ENCODE measurements at places on chromosomes 3 and 15.
A peak's percentile ranks its signal among the peaks of the same experiment; 100 is the strongest.

DNA sequence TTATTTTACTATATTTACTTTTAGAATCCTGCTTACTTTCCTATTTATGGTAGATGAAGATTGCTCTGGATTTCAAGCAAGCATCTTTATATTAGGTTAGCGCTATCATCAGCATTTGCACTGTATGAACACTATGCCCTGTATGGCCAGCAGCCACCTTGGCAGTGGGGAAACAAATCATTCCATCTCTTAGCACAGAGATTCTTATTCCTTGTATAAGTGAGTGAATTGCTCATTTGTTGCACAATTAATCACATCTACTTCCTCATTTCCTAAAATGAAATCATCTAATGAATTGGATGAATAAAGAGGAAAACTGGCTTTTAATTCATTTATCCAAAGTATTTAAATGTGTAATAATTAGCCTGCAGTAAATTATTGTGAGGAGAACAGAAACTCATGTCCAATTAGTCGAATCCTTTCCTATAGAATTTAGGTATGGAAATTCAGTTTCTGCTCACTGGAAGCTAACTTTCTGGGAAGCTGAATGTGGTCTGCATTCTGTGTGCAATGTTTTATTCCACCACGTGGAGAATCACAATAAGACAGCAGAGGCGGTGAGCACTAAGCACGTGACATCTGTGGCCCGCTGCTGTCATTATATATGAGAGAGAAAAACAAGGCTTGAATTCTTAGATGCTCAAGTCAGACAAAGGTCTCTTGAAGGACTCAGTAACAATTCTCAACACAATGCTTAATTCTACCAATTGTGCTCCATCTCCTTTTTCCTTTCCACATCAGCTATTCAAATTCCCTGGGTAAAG lies 93.4 kb downstream of the PEX5L start:
- no peaks in the 10 kb centered on the region for H3K36me3 ChIP-seq
- H3K27ac ChIP-seq = no peak overlapping the region
- no peak overlapping the region for H3K4me3 ChIP-seq
- no peaks in the 10 kb centered on the region for H3K4me1 ChIP-seq
- no peak for DNase-seq
- H3K27me3 ChIP-seq = no peaks in the 10 kb centered on the region

DNA sequence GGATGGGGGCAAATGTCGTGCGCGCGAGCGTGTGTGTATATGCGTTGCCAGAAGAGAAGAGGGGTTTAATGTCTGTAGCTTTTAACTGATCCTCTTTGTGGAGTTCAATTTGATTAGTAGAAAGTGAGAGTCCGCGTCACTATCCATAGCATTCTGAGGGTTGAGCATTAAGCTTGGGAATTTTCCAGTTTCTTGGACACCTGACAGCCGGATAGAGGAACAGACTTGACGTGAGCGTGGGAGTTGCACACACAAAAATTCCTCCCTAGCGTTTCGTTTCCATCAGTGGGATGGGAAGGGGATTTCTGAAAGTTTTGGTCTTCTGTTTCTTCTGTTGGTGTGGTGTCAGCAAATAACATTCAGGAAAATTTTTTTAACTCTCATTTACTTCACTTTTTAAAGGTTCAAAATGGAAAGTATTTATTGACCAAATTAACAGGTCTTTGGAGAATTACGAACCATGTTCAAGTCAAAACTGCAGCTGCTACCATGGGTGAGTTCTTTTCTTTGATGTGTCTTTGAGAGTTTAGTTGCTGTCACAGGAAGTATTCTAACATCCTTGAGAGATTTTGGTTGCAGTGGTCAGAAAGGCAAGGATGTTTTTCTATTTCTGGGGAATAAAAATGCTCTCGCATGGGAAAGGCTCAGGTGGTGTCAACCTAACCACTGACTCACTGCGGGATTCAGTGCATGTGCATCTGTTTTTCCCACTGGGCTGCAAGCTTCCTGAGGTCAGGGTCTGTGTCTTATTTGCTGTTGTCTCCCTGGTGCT lies 841 bp downstream of the POGLUT1 start:
- peak overlapping the region; percentile 94 for H3K4me3 ChIP-seq
- no peak for DNase-seq
- H3K4me1 ChIP-seq = peaks cover 25% of the 10 kb centered on the region
- H3K27ac ChIP-seq = peak overlapping the region; percentile 94

DNA sequence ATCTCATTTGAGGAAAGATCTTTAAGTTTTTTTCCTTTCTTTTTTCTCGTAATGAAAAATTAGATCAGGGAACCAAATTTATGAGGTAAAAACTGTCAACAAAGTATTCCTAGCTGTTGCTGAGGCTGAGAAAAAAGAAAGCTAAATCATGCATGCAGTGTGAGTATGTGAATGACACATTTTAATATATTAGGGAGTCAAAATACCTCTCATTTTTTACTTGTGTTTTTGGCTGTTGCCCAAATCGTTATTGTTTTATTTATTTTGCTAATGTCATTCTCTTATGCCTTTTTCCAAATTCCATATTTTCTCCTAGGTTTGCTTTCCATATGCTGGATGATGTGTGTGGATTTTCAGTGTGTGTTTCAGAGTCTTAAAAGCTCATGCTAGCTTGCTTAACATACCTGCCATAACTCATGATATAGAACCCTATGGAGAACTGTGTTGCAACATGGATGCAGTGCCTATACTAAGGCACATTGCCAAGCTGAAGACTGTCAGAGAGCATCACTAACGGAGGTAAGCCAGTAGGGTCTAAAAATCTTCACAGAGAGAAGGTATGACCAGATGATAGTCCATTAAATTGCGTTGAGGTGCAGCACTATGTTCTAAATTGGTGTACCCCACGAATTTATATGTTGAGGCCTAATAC lies 629.5 kb upstream of the KCNMB2 start:
- peaks cover 28% of the 10 kb centered on the region for H3K36me3 ChIP-seq
- no peak overlapping the region for H3K4me3 ChIP-seq
- H3K27me3 ChIP-seq = no peaks in the 10 kb centered on the region
- H3K27ac ChIP-seq = peak overlapping the region; percentile 84
- H3K4me1 ChIP-seq = peaks cover 36% of the 10 kb centered on the region

- H3K36me3 ChIP-seq = no peaks in the 10 kb centered on the region
- no peaks in the 10 kb centered on the region for H3K4me1 ChIP-seq
- DNase-seq = no peak
- no peaks in the 10 kb centered on the region for H3K27me3 ChIP-seq
- H3K4me3 ChIP-seq = no peak overlapping the region
Measured at GRCh38 chr15:88703533-88703932, 64.7 kb downstream of the ISG20 start.

DNA sequence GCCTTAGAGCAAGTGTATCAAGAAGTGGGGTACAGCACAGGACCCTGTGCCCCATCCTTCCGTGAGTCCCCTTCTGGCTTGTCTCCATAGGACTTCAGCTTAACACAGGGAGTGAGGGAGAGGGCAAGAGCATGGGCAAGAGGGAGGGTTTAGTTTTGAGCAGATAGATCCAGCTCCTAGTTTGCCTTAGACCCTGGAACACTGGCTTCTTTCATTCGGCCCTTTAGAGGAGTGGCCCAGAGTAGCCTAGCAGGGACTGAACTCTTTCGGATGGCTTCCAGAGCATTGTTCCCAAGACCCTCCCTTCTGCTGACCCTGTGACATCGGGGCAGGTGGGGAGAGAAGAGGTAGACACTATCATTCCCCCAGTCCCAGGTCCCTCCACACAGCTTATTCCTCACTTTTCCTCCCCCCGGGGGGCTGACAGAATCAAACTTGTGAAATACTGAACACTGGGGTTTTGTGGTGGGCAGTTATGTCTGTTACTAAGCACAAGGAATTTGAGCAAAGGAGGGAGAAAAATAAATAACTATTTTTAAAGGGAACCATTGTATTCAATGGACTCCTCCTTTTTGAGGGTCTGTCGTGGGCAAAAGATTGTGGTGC lies 289.6 kb upstream of the C2CD4B start:
- H3K4me1 ChIP-seq = peaks cover 17% of the 10 kb centered on the region
- H3K36me3 ChIP-seq = peaks cover 6% of the 10 kb centered on the region
- no peak for DNase-seq
- no peak overlapping the region for H3K4me3 ChIP-seq

GRCh38 chr15:58988006-58988785 lies 733 bp downstream of the RNF111 start:
- DNase-seq = peak; percentile 37
- H3K27me3 ChIP-seq = peaks cover 18% of the 10 kb centered on the region
- H3K36me3 ChIP-seq = peaks cover 12% of the 10 kb centered on the region
- peak overlapping the region; percentile 83 for H3K4me3 ChIP-seq

- H3K4me3 ChIP-seq = no peak overlapping the region
- peaks cover 23% of the 10 kb centered on the region for H3K27me3 ChIP-seq
- no peaks in the 10 kb centered on the region for H3K36me3 ChIP-seq
- no peaks in the 10 kb centered on the region for H3K4me1 ChIP-seq
Measured at GRCh38 chr3:193744822-193745684, 152.0 kb downstream of the OPA1 start.

DNA sequence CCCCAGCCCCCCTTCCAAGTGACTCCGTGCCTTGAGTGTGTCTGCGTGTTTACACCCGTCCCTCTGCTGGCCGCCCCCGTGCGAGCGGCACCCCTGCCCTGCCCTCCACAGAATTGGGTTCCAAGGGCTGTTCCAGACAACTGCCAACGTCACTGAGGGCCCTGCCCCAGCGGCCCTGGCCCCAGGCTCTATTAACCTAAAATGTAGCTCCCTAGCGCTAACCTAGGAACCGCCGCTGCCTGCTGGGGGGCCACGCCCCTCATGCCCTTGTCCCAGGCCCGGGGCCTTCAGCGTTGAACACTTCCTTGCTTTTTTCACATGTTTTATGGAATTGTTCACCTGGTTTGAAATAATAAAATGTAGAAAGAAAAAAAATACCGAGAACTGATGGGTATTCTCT lies 10.0 kb upstream of the SEMA3B start:
- DNase-seq = no peak
- H3K4me1 ChIP-seq = peaks cover 5% of the 10 kb centered on the region
- H3K36me3 ChIP-seq = peaks cover 22% of the 10 kb centered on the region
- no peaks in the 10 kb centered on the region for H3K27me3 ChIP-seq
- H3K4me3 ChIP-seq = no peak overlapping the region
- peak overlapping the region; percentile 46 for H3K27ac ChIP-seq

DNA sequence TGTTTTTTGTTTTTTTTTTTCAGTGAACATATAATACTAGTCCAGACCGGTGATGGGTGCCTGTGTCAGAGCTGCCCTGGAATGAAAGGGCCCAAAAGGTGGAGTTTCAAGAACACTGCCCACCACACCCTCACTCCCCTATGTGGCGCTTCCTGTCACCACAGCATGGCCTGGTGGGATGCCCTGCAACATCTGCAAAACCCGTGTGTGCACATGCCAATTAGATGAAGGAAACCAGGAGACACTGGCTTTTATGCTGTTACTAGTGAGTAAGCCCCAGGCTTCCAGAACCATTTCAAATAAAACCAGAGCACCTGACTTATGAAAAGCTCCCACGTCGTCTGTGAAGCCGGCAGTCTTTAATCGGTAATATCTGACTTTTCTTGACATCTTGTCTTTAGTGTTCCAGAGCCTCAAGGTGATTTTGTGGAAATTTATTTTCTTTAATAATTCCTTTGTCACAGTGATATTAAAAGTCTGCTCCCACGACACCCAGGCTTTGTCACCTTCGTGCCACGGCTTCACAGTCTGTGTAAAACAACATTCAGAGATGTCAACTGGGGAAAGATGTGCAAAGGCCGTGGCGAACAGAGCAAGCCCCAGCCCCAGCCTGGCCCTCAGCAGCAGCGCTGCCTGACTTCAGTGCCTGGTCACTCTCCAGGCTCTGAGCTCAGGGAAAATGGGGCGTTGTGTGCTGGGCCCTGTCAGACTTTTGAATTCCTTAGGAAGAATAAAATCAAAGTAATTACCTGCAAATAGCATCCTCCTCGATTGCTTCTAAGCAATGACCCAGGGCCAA lies 6.4 kb downstream of the CFAP92 start:
- H3K36me3 ChIP-seq = no peaks in the 10 kb centered on the region
- no peaks in the 10 kb centered on the region for H3K27me3 ChIP-seq
- no peak overlapping the region for H3K4me3 ChIP-seq
- H3K4me1 ChIP-seq = peaks cover 9% of the 10 kb centered on the region
- H3K27ac ChIP-seq = no peak overlapping the region
- no peak for DNase-seq

GRCh38 chr15:40558952-40559742 lies 5.7 kb downstream of the CCDC32 start:
- peak overlapping the region; percentile 39 for H3K4me3 ChIP-seq
- peak overlapping the region; percentile 93 for H3K27ac ChIP-seq
- peaks cover 19% of the 10 kb centered on the region for H3K4me1 ChIP-seq
- no peaks in the 10 kb centered on the region for H3K27me3 ChIP-seq

- H3K36me3 ChIP-seq = no peaks in the 10 kb centered on the region
- H3K4me3 ChIP-seq = no peak overlapping the region
- no peaks in the 10 kb centered on the region for H3K4me1 ChIP-seq
- no peak for DNase-seq
- H3K27ac ChIP-seq = no peak overlapping the region
Measured at GRCh38 chr3:35498506-35499210, 140.7 kb upstream of the ARPP21 start.

GRCh38 chr3:55780913-55781312 lies 293.8 kb upstream of the WNT5A start:
- H3K27ac ChIP-seq = no peak overlapping the region
- H3K36me3 ChIP-seq = no peaks in the 10 kb centered on the region
- no peak overlapping the region for H3K4me3 ChIP-seq
- no peak for DNase-seq
- H3K27me3 ChIP-seq = peaks cover 12% of the 10 kb centered on the region
- H3K4me1 ChIP-seq = no peaks in the 10 kb centered on the region

DNA sequence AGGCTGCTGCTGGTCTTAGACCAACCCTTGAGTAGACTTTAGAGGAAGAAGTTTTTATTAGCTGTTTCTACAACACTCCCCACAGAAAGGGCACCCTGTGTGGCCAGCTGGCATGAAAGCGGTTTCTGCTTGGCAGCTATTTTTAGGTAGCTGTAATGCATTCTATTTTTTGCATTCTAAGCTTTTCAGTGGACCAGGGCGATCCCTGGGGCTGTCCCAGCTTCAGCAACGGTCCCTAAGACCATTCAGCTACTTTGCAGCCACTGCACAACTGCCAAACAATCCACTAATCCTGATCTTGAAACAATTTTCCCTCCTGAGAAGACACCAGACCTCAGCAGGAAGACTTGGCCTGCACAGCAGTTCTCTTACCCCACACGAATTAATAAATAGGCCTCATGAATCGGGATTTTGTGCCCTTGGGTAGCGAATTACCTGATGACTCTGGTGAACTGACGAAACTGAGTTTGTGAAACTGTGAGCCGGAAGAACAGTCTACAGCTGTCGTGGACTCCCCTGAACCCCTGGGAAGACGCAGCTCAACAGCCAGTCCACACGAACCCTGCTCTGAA lies 14.6 kb upstream of the TFRC start:
- DNase-seq = no peak
- H3K36me3 ChIP-seq = no peaks in the 10 kb centered on the region
- H3K4me1 ChIP-seq = no peaks in the 10 kb centered on the region
- H3K27ac ChIP-seq = no peak overlapping the region
- H3K4me3 ChIP-seq = no peak overlapping the region

DNA sequence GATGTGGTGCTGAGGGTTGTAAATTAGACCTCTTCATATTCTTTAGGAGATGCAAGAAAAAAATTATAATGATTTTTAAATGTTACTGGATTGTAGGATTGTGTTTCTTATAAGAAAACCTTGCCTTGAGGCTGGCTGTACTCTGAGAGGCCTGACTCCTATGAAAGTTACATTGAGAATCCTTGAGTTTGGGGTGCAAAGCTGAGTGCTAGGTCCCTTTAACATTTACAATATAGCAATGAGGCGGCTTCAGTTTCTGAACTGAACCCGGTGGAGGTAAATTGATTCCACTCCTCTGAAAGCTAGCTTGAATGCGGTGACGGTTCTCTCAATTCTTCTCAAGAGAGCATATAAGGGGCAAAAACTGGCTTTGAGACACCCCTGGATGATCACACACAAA lies at the start of gene TMPRSS7:
Gene TMPRSS7 (plus strand): TSS at position 301 of the 400 bp plus-strand sequence. CDS start 110 bp downstream, outside the sequence.
- no peaks in the 10 kb centered on the region for H3K36me3 ChIP-seq
- H3K27ac ChIP-seq = no peak within 1 kb of the TSS
- no peak for DNase-seq
- H3K4me3 ChIP-seq = no peak within 1 kb of the TSS
- H3K27me3 ChIP-seq = no peaks in the 10 kb centered on the region
- peaks cover 6% of the 10 kb centered on the region for H3K4me1 ChIP-seq

Measured in MCF 10A (cell line).